ENCODE measurements at places on chromosomes 7 and 10. TPM values are rescaled to one million over a fixed set of nuclear protein-coding genes. Genes with fewer than 3 reads are reported as not detected.

The IKZF1 gene
- under 0.01 TPM for total RNA-seq

The ARHGAP21 gene
- total RNA-seq = 60.6 TPM

The AKAP9 gene
- 36.1 TPM for total RNA-seq

The NAT16 gene
- total RNA-seq = not detected

The PBLD gene
- 3.5 TPM for total RNA-seq

The FAM25A gene
- total RNA-seq = not detected

The PTN gene
- not detected for total RNA-seq

The C10orf67 gene
- not detected for total RNA-seq

The CFAP69 gene
- 0.44 TPM for total RNA-seq

The NPFFR1 gene
- not detected for total RNA-seq

The SAMD9 gene
- total RNA-seq = 12.5 TPM

Measured in lung microvascular endothelial cell (primary cell).